Activated T-helper 1 cell treated with anti-CD3 and anti-CD28 coated beads, Interleukin-2, amount 50 U/mL, for 16 hours (primary cell): ENCODE measurements at places on chromosomes 2 and 18.

DNA sequence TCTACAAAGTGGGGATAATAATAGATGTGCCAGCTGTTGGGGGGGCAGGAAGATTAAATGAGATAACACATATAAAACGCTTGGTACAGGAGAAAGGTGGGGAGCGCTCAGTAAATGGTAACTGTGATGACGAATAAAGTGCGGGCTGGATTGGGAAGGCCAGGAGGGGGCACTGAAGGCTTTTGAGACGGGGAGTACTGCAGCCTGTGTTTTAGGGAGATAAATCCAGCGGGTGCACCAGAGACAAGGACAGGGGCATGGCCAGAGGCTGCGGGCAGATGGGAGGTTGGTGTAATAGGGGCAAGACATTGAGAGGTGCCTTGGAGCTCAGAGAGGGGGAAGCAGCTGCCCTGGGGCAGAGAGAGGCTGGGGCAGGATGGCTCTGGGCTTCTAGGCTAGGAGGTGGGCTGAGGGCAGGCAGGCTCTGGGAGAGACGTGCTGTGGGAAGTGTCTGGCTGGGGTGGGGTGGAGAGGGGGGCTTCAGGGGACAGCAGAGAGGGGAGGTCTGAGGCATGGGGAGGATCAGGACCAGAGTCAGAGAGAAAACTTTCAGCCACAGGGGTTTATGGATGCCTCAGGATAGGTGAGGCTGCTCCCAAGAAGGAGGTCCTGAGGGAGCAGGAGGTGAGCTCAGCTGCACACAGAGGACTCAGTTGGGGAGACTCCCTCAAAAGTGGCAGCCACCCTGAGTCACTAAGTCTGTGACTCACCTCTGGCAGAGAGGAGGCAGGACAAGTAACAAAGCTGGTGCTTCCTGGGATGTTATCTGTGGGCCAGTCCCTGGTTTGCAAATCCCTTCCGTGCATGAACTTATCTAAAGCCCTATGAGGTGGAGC is 18.8 kb downstream of the TEX44 start:
- DNase-seq = peak; percentile 39

DNA sequence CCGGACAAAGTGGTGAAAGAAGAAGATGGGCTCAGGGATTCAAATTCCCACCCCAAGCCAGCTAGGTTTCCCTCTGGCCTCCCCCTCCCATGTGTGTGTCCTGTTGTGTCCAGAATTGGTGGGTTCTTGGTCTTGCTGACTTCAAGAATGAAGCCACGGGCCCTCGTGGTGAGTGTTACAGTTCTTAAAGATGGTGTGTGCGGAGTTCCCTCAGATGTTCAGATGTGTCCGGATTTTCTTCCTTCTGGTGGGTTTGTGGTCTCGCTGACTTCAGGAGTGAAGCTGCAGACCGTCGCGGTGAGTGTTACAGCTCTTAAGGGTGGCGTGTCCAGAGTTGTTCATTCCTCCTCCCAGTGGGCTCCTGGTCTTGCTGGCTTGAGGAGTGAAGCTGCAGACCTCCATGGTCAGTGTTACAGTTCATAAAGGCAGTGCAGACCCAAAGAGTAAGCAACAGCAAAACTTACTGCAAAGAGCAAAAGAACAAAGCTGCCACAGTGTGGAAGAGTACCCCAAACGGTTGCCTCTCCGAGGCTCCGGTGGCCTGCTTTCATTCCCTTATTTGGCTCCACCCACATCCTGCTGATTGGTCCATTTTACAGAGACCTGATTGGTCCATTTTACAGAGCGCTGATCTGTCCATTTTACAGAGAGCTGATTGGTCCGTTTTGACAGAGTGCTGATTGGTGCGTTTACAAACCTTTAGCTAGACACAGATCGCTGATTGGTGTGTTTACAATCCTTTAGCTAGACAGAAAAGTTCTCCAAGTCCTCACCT is 37.7 kb upstream of the KLF11 start:
- DNase-seq = no peak

GRCh38 chr2:49770919-49771318 is 616.6 kb upstream of the FSHR start:
- DNase-seq = no peak

DNA sequence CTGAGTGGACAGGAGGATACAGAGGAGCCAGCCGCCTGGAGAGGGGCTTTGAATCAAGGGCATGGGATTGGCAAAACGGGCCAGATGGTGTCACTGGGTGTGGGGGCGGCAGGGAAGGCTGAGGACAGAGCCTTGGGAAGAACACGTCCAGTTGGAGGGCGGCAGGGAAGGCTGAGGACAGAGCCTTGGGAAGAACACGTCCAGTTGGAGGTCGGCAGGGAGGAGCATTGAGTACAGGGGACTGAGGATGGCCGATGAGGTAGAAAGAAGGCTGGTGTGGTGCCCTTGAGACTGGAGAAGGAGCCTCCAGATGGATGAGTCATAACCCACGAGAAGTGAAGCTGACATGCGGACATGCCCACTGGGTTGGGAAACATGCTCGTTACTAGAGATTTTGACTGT is 4.5 kb downstream of the HES6 start:
- DNase-seq = no peak

DNA sequence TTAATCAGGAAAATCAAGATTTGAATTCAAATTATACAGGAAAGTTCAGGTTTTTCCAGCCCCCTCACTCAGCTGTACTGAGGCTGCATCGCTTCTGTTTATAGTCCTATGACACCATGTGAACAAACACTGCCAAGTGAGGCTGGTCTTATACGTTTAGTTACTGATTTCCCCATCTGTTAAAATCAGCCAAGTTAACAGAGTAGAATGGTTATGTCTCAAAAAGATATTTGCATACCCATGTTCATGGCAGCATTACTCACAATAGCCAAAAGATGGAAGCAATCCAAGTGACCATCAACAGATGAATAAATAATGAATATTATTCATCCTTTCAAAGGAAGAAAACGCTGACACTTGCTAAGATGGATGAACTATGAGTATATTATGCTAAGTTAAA is 43.8 kb downstream of the REEP1 start:
- no peak for DNase-seq

DNA sequence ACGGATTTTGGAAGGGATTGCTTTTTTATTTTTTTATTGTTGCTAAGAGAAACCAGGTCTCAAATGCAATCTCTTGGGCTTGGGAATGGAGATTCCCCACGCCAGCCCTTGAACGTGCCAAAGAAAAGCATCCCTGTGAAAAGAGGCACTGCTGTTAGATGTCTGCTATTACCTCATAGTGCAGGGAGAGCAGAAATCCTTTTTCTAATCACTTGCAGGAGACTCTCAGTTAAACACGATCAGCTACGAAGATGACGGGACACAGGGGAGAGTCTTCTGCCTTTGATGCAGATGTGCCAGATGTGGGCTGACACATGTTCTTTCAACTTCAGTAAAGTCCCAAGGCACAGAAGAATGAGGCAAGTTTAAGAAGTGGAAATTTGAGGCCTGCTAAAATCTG is 381.6 kb upstream of the TRIB2 start:
- DNase-seq = no peak

DNA sequence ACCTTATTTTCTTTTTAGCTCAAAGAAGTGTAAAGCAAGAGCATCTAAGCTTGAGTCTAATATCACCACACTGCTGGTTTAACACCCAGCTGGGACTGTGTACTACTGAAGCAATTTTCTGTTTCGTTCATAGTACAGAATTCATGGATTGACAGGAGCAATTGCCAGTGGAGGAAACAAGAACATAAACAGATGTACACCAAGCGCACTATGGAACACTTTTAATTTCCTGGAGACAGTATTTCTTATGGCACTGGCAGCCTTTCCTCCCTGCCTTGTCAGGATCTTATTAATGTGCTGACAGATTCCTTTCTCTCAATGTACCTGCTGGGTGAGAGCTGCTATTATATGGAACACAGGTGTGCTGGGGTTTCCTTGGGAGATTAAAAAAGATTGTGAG is 4.2 kb upstream of the LANCL1 start:
- no peak for DNase-seq

- no peak for DNase-seq
Observed at GRCh38 chr2:41832218-41832617, 215.6 kb upstream of the PKDCC start.

- no peak for DNase-seq
Observed at GRCh38 chr2:15623481-15623796, 31.8 kb downstream of the DDX1 start.

- DNase-seq = no peak
Observed at GRCh38 chr2:153871231-153872221, at the start of gene GALNT13. Gene GALNT13, plus strand, starts transcription at chr2:153871922.

- no peak for DNase-seq
Observed at GRCh38 chr18:4551001-4551360, 95.9 kb upstream of the DLGAP1 start.

GRCh38 chr18:63040788-63041410 is 278.7 kb downstream of the BCL2 start:
- no peak for DNase-seq

DNA sequence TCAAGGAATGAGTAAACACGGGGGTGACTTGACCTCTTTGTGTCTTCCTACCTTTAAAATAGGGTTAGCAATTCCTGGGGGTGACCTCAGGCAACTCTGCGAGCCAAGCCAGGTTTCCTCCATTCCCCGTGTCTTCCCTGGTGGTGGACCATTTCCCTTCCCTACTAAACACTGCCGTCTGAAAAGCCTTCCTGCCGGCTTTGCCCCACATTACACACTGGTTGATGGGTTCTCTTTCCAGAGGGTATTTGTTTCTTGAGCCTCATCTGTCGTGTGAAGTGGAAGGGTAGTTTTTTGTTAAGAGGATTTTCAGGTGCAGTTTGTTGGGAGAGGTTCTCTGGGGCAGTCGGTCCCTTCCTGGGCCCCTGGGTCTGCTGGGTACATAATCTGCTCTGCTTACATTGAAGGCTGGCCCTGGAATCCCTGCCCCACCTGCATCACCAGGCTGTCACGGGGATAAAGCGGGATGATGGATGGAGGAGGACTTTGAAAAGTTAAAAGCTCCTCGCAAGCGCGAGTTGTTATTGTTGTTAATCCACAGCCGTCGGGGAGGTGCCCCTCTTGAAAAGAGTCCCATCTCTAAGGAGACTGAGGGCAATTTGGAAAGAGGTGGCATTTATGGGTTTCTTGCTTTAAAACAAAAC is 175.4 kb upstream of the SPRED2 start:
- no peak for DNase-seq

DNA sequence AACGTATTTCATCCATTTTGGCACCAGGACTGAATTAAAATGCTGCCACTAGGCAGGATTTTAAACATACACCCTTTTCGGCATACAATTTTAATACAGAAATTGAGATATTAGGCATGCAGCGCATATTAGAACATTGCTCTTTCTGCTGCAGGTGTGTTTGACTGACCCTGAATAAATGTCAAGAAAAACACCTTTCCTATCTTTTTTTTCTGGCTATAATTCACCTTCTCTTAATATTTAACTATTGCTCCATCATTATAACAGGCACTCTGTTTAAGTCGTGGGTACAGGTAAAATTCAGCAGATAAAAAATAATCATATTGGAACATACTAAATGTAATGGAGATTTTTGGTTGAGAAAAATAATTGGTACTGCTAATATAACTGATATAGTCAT is 905.9 kb downstream of the NRXN1 start:
- DNase-seq = no peak

GRCh38 chr2:167764772-167765341 is 482.5 kb downstream of the STK39 start:
- DNase-seq = no peak

GRCh38 chr2:233433794-233434193 is 79.5 kb downstream of the DGKD start:
- DNase-seq = no peak

GRCh38 chr18:10247021-10247741 is 207.3 kb upstream of the APCDD1 start:
- DNase-seq = no peak

DNA sequence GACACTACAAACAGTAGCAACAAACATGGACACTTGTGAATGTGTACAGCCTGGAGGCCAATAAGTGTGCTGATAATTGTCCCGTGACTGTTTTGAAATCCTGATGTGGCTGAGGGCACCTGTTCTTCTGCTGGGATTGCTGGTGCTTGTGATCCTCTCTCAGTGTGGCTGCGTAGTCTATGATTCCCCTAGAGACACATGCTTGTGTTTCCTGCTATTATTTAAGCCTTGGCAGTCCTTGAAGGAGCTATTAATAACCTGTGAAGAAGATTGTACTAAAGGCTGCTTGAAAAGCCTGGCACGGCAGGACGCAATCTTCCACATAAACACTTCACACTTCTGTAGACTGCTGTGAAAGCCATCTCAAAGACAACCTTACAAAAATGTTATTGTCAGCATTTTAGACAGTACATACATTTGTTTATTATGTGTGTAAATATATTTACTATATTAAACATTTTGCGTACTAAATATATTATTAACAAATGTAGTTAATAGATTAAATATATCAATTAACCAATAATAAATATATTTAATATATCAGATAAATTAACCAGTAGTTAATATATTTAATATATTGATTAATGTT is 71.4 kb downstream of the GALR1 start:
- DNase-seq = no peak

GRCh38 chr2:229775614-229776313 is 61.4 kb upstream of the DNER start:
- no peak for DNase-seq

DNA sequence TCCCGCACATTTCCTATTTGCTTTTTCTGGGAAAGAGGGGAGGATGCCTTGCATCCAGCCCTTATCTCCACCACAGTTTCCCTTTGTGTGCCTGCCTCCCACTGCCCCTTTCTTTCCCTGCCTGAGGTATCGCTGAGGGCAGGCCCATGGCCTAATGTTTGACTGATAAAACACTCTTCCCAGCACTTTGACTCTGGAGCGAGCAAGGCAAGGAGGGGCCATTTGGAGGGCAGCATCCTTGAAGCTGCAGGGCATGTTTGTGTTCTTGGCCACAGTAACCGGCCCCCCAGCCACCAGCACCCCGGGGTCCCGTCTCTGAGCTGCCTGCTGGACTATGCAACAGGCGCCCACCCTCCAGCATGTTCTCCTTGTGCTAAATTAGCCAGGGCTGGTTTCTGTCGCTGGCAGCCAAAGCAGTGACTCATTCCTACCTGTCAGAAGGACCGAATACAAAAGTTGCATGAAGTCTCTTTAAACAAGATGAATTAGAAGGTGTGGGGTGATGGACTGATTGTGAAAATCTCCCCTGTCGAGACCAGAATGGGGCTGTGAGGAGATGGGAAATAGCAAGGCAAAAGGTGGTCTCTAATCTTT is 50.7 kb downstream of the BCL2L11 start:
- no peak for DNase-seq

DNA sequence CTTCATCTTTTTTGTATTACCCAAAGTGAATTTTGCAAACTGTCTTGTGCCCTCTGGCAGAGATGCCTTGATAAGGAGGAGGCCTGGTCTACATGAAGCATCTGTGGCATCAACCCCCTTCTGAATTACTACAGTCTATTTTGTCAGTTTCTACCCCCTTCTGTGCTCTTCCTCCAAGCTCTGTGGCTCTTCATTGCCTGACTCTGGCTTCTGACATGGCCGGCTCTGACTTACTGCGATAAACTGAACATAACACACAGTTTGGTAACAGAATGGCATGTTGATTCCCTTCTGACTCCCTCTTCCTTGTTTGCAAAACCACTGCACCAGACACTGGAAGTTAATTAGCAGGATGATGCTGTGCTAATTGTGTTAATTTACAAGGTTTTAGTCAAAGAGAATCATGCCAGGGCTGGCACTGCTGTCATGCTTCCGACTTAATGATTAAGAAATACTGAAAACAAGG is 122.5 kb downstream of the FIGN start:
- no peak for DNase-seq

- no peak for DNase-seq
Observed at GRCh38 chr2:11499081-11499743, 33.3 kb upstream of the E2F6 start.
